GM23248 (cell line): ENCODE measurements at places on chromosomes 12 and 14. TPM values are rescaled to one million over a fixed set of nuclear protein-coding genes. Genes with fewer than 3 reads are reported as not detected.
A peak's percentile ranks its signal among the peaks of the same experiment; 100 is the strongest.

The JPH4 gene
- polyA plus RNA-seq, result 0.05 TPM in 1 of 2 replicates, not detected in the other

- no peak overlapping the region for H3K4me3 ChIP-seq
- DNase-seq, result no peak
- no peaks in the 10 kb centered on the region for H3K27me3 ChIP-seq
Observed at GRCh38 chr12:98469109-98469508, 46.3 kb upstream of the TMPO start.

The INHBC gene
- 0.09 TPM in 1 of 2 replicates, not detected in the other for polyA plus RNA-seq

The HCAR2 gene
- polyA plus RNA-seq, result not detected in 2 replicates

- H3K27ac ChIP-seq, result no peak overlapping the region
- DNase-seq, result no peak
- no peaks in the 10 kb centered on the region for H3K36me3 ChIP-seq
- no peaks in the 10 kb centered on the region for H3K4me1 ChIP-seq
- no peaks in the 10 kb centered on the region for H3K27me3 ChIP-seq
Observed at GRCh38 chr12:31970199-31970598, 11.0 kb downstream of the RESF1 start.

GRCh38 chr12:89507015-89507824, 17.4 kb downstream of the GALNT4 start:
- H3K4me3 ChIP-seq, result no peak overlapping the region
- no peak overlapping the region for H3K27ac ChIP-seq
- no peaks in the 10 kb centered on the region for H3K36me3 ChIP-seq
- no peaks in the 10 kb centered on the region for H3K27me3 ChIP-seq
- no peak for DNase-seq

GRCh38 chr14:59032826-59033225, 155.6 kb upstream of the DAAM1 start:
- no peak for DNase-seq
- H3K27me3 ChIP-seq, result no peaks in the 10 kb centered on the region
- no peak overlapping the region for H3K27ac ChIP-seq
- no peaks in the 10 kb centered on the region for H3K36me3 ChIP-seq

The MUCL1 gene
- polyA plus RNA-seq, result not detected in 2 replicates

- no peaks in the 10 kb centered on the region for H3K27me3 ChIP-seq
- peaks cover 9% of the 10 kb centered on the region; the same call in 1 of the 2 replicates for H3K4me1 ChIP-seq
- DNase-seq, result peak; percentile 59
- no peaks in the 10 kb centered on the region for H3K36me3 ChIP-seq
Observed at GRCh38 chr12:52006726-52007157, at the start of gene TAMALIN. TAMALIN (plus strand) TSS chr12:52006946; CDS start chr12:52007020, 74 bp downstream.
